HEK293T (cell line): ENCODE measurements at places on chromosomes 2 and 18.

GRCh38 chr18:46333431-46334135 is 229.4 kb downstream of the HAUS1 start:
- DNase-seq: peak; percentile 38

DNA sequence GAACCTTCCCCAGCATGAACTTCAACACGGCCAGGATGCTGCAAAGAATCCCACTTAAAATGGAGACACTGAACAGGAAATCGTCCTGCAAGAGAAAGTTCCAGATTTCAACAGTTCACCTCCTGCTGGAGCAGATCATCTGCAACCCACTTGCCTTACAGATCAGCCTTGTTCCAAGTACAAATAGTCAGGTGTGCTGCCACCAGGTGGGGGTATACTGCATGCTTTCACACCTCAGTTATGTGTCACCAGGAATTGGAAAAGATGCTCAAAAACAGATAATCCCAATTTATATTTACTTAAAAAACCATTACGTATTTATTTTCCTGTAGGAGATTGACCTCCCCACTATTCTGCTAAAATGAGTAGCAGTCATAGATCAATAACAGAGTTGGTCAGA is 212.3 kb downstream of the MGAT5 start:
- DNase-seq: no peak

GRCh38 chr2:148541792-148542191 is 102.8 kb upstream of the EPC2 start:
- no peak for DNase-seq

DNA sequence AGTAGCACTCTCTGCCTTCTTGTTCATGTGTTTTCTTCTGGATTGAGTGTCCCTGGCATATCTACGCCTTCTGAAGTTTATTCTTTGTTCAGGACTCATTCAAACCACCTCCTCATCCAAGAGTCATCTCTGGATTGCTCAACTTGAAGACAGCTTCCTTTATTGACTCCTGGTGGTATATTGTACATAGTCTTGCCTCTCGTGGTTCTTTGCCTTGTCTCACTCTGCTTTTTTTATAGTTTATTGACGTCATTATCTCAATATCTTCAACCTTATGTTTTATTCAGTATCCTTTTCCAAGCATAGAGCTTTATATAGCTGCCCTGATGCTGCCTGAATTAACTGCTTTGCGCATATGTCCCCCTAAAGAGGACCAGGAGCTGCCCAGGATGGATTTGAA is 161.7 kb downstream of the INSIG2 start:
- no peak for DNase-seq

DNA sequence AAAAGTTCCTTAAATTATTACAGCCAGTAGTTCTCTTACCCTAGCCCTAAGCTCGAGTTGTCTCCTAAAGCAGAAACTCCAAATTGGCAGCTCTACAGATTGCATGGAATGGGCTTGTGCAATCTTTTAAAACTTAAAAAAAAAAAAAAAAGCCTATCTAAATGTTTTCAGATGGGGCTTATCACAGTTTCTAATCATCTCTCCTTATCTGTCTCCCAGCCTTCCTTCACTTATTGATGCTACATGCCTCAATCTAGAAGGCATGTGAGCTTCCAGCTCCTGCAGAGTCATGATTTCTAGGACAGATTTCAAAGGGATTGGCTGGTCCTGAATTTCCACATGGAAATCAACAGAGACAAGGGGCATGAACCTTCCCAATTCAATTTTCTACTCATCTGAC is 33.1 kb upstream of the PELI1 start:
- no peak for DNase-seq

GRCh38 chr2:63699549-63699839 is 110.7 kb downstream of the MDH1 start:
- no peak for DNase-seq

- no peak for DNase-seq
Observed at GRCh38 chr2:239684271-239684810, 283.5 kb upstream of the HDAC4 start.

GRCh38 chr2:64273524-64274398 is 129.5 kb upstream of the PELI1 start:
- no peak for DNase-seq

GRCh38 chr2:55961318-55961911 is 37.8 kb upstream of the EFEMP1 start:
- DNase-seq: peak; percentile 15

GRCh38 chr2:3269425-3270094 is 108.1 kb downstream of the EIPR1 start:
- DNase-seq: no peak

GRCh38 chr2:57674025-57674424 is 372.6 kb upstream of the VRK2 start:
- no peak for DNase-seq

- DNase-seq: peak; percentile 16
Observed at GRCh38 chr2:211085056-211085680, 528.8 kb downstream of the CPS1 start.

DNA sequence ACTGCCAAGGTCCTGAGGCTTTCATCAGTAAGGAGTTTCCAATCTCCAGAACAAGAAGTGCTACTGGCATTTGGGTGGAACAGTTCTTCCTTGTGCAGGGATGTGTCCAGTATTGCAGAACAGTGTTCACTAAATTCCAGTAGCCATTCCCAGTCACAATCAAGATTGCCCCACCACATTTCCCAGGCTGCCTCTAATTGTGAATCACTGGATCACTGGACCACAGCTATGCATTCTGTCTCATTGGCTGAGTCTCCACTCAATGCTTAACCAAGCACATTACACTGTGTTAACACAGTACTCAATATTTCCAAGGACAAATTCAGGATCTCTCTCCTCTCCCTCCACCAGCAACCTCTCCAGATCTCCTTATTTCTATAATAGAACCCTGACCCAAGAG is 160.2 kb upstream of the CCDC150 start:
- DNase-seq: no peak

- no peak for DNase-seq
Observed at GRCh38 chr18:22183698-22184170, 14.3 kb downstream of the GATA6 start.

- no peak for DNase-seq
Observed at GRCh38 chr2:44967727-44968432, 26.4 kb downstream of the SIX3 start.

- DNase-seq: peak; percentile 25
Observed at GRCh38 chr2:148926981-148927401, 52.0 kb downstream of the KIF5C start.

DNA sequence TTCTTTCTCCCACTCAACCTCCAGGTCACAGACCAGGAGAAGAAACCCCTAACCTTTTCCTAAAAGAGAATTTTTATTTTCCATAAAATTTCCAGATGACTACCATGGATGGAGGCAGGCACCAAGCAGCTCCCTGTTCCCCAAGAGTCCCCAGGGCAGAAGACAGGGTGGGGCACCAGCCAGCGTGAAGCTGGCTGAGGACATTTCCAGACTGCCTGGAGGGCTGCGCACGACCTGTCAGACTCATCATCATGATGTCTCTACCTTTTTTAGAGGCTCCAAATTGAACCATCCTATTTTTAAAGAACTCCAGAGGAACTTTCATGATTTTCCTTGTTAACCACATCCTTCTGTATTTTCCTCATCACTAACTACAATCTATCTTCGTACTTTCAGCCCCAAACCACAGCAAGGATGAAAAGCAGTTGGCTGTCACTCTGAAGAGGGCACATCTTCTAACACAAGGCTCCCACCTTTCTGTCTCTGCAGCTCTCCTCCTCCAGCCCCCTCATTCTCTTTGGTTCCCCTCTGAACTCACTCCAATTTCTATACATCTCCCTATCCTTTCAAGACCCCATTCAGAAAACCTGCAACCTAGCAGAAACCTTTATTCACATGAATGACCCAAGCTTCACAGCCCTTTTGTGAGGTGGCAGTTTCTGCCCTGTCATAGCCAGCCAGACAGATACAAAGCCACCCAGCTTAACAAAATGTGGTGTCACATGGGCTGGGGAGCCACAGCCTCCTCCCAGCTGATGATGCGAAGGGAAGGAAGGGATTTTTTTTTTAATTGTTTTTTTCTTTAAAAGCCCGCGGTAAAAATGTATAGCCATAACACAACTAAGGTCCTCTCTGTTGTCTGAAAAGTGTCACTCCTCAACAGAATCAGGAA is 11.1 kb downstream of the AMMECR1L start:
- no peak for DNase-seq

DNA sequence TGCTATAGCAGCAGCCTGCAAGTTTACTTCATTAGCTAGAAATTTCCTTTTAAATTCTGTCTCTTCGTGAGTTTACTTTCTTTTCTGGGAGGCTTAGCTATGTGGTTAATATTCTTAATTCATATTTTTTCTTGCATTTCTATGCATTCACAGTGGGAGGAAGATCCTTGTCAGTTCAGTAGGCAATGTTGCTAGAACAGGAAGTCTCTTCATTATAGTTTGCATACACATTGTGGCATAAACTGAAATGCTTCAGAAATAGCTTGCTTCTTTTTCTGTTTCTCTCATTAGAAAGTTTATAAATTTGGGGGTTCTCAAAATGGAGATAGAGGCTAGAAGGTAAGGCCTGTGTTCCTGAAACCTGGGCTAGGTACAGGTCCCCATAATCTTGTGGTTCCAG is 8.1 kb upstream of the ARHGAP15 start:
- DNase-seq: no peak

- peak; percentile 98 for DNase-seq
Observed at GRCh38 chr2:219279151-219279915, at the start of gene DNAJB2. DNAJB2 (plus strand) TSS chr2:219279366; CDS start chr2:219279834, 468 bp downstream.

GRCh38 chr18:27135504-27136207 is 49.5 kb downstream of the CHST9 start:
- no peak for DNase-seq

- no peak for DNase-seq
Observed at GRCh38 chr2:98376301-98376910, 30.1 kb downstream of the CNGA3 start.
